T-helper 17 cell (primary cell): ENCODE measurements at places on chromosomes 12 and 14. TPM values are rescaled to one million over a fixed set of nuclear protein-coding genes. Genes with fewer than 3 reads are reported as not detected.

Gene FZD10
- total RNA-seq = not detected

Gene NAA30
- total RNA-seq = 22.2 TPM

Gene ARHGAP9
- 295 TPM for total RNA-seq

Gene KRT6C
- not detected for total RNA-seq

Gene MON2
- 62.2 TPM for total RNA-seq

Gene CEP290
- 18.9 TPM for total RNA-seq

Gene LRRK2
- total RNA-seq = 2.5 TPM

Gene TCL1B
- not detected for total RNA-seq

Gene BRAP
- total RNA-seq = 18.1 TPM

Gene FAM222A
- total RNA-seq = 2.0 TPM

Gene ABCC9
- total RNA-seq = not detected

Gene KLRG1
- total RNA-seq = 9.9 TPM

Gene EPYC
- total RNA-seq = not detected

Gene ANKS1B
- 0.35 TPM for total RNA-seq

Gene KRT74
- total RNA-seq = not detected

Gene SVOP
- total RNA-seq = not detected

Gene PLCZ1
- not detected for total RNA-seq

Gene P2RX7
- 6.3 TPM for total RNA-seq

Gene PPP1R1A
- total RNA-seq = not detected

Gene CFAP73
- not detected for total RNA-seq

Gene TAS2R42
- total RNA-seq = not detected

Gene SIX6
- not detected for total RNA-seq

Gene C12orf56
- not detected for total RNA-seq

Gene GPRC5D
- not detected for total RNA-seq

Gene CD163
- 0.89 TPM for total RNA-seq

Gene ACSS3
- not detected for total RNA-seq

Gene NXPH4
- not detected for total RNA-seq

Gene CLEC6A
- total RNA-seq = not detected
